ENCODE measurements at places on chromosomes 6 and 20.

DNA sequence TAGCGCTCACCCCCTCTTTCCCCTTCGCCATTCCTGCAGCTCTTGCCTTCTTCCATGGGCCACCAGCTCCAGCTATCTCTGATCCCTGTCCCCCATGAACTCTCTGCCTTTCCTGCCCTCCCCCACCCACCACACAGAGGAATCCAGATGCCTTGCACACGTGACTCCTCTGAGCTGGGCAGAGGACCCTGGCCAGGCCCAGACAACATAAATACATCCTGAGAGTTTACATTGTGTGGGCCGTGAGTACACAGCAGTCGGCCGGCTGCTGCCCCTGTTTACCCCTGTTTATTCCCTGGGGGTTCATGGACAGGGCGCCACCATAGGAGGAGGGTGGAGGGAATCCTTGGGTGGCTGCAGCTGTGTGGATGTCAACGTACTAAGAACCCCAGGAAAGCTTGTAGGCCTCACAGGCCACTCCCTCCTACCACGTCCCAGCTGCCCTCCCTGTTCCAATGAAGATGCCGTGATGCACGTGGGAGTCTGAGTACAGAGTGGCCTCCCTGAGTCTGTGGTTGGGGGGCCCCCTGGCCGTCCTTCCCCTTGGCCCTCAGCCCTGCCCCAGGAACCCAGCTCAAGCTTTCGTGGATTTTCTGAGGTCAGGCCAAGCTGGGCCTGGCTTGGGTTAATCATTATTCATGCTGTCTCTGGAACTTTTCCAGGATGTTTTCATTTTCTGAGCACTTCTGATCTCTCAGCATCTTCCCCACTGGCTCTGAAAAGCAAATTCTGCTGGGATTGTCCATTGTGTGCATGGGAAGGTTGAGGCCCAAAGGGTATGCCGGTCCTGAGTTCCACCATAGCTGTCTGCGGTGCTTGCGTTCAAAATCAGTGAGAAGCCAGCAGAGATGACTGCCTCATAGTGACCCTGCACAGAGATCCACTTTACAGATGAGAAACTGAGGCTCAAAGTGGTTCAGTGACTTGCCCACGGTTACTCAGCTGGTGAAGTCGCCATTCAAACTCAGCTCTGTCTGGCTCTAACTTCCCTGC is 136.3 kb downstream of the MRPL14 start:
- no peak for DNase-seq

DNA sequence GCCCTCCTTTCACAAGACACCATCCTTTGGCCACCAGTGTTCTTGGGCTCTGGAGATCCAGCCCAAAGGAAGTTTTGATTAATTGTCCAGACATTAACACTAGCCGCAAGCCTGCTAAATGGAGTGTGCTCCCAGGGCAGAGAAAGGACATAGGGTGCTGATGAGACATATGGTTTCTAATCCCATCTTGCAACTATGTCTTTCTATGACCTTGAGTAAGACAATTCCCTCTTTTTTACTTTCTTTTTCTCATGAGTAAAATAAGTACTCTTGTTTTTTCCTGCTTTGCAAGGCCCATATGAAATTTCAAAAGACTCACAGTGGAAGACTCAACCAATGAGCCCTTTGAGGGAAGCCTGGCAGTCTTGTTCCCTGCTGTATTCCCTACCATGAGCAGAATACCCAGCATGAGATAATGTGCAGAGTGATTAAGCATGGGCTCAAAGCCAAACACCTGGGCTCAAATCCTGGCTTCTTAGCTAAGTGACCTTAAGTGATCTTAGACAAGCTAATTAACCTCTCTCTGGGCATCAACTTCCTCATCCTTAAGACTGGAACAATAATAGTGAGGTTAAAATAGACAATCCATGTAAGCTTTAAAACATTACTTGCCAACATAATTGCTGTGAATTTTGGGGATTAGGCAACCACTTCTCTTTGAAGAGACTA is at the start of gene WFDC10B:
Gene WFDC10B, minus strand, starts transcription at position 51 of the 669 bp plus-strand sequence. CDS start 19,027 bp downstream, outside the sequence.
- no peak for DNase-seq

GRCh38 chr6:28336284-28337120 is 554 bp upstream of the ZSCAN31 start:
- DNase-seq = peak; percentile 29

- no peak for DNase-seq
These were observed 33.8 kb upstream of the RNF8 start for GRCh38 chr6:37319856-37320480.

DNA sequence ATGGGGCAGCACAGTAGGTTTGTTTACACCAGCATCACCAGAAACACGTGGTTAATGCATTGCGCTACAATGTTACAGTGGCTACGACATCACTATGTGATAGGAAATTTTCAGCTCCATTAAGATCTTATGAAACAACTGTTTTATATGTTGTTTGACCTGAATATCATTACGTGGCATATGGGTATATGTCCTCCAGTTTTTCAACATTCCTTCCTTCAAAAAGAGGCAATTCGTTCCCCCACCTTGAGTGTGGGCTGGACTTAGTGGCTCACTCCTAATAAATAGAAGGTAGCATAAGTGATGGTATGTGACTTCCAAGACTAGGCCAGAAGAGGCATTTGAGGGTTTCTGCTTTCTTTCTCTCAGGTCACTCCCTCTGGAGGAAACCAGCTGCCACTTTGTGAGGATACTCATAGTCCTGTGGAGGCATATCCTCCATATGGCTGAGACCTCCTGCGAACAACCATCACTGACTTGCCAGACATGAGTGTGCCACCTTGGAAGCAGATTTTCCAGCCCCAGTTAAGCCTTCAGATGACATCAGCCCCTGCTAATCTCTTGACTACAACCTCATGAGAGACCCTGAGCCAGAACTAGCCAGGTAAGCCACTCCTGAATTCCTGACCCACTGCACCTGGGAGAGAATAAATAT is 2.3 kb upstream of the TRAM2 start:
- DNase-seq = no peak

DNA sequence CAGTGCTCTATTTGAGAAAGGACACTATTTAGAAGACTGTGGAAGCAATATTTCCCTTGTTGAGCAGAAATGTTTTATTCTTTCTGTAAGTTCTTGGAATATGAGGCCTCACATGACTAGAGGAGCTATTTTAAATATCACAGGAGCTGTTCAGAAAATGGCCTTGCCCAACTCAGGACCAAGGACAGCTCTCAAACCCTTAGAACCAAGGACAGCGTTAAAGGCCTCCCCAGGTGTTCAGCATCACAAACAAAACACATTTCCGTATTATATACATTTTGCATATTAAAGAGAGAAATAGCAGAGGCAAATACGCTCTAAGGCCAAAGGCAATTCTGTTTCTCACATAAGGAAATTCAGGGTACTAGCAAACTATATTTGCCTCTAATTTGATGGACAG is 631.4 kb downstream of the CDH26 start:
- DNase-seq = no peak

Measured in brain microvascular endothelial cell (primary cell).